SJCRH30 (cell line): ENCODE measurements at places on chromosomes 4 and X. TPM values are rescaled to one million over a fixed set of nuclear protein-coding genes. Genes with fewer than 3 reads are reported as not detected.

SORBS2 gene
- not detected in 2 replicates for total RNA-seq

DNA sequence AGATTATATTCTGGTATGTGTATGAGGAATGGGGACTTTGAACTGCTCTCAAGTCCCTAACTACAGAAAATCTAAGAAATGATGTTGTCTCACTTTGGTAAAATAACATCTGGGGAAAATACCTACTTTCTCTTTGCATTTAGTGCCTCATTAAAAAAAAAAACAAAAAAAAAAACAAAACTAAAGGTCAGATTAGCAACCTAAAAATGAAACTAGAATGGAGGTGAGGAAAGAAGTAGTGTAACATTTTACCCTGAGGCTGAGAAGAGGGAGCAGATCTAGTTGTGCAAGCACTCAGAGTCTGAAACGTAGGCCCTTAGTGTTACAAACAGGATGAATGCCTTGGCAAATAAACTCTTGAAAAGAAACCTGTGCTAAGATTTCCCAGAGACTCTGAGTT is 56.0 kb downstream of the VGLL1 start:
- H3K4me1 ChIP-seq: no peaks in the 10 kb centered on the region
- no peak overlapping the region for H3K27ac ChIP-seq
- H3K36me3 ChIP-seq: no peaks in the 10 kb centered on the region
- no peak for DNase-seq

- no peak overlapping the region for H3K27ac ChIP-seq
- no peak overlapping the region for H3K4me3 ChIP-seq
- no peaks in the 10 kb centered on the region for H3K4me1 ChIP-seq
- H3K36me3 ChIP-seq: no peaks in the 10 kb centered on the region
- no peak for DNase-seq
- H3K27me3 ChIP-seq: no peaks in the 10 kb centered on the region
These were observed 14.1 kb upstream of the SEC24D start for GRCh38 chr4:118849867-118850487.

GRCh38 chrX:132836471-132836870 is 122.0 kb downstream of the HS6ST2 start:
- no peaks in the 10 kb centered on the region for H3K36me3 ChIP-seq
- H3K4me3 ChIP-seq: no peak overlapping the region
- DNase-seq: peak; percentile 50
- H3K4me1 ChIP-seq: peaks cover 51% of the 10 kb centered on the region

- no peaks in the 10 kb centered on the region for H3K4me1 ChIP-seq
- no peak overlapping the region for H3K4me3 ChIP-seq
- no peaks in the 10 kb centered on the region for H3K36me3 ChIP-seq
- no peak overlapping the region for H3K27ac ChIP-seq
These were observed 5.9 kb downstream of the NSUN7 start for GRCh38 chr4:40755616-40756015.

GRCh38 chr4:24054910-24055309 is 165.1 kb upstream of the PPARGC1A start:
- no peak for DNase-seq
- H3K27ac ChIP-seq: no peak overlapping the region
- H3K4me3 ChIP-seq: no peak overlapping the region
- no peaks in the 10 kb centered on the region for H3K4me1 ChIP-seq
- no peaks in the 10 kb centered on the region for H3K36me3 ChIP-seq
- H3K27me3 ChIP-seq: no peaks in the 10 kb centered on the region

DNA sequence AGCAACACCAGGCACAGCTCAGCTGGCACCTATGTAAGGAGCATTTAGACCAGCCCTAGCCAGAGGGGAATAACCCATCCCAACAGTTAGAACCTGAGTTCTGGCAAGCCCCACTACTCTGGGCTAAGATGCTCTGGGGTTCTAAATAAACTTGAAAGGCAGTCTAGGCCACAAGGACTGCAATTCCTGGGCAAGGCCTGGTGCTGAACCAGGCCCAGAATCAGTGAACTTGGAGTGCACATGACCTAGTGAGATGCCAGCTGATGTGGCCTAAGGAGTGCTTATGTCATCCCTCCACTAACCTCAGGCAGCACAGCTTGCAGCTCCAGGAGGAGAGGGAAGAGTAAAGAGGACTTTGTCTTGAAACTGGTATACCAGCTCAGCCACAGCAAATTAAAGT is 7.6 kb upstream of the PRRG3 start:
- no peak for DNase-seq
- no peaks in the 10 kb centered on the region for H3K27me3 ChIP-seq
- no peak overlapping the region for H3K4me3 ChIP-seq
- H3K36me3 ChIP-seq: no peaks in the 10 kb centered on the region

- no peaks in the 10 kb centered on the region for H3K27me3 ChIP-seq
- no peak overlapping the region for H3K4me3 ChIP-seq
- DNase-seq: no peak
- no peaks in the 10 kb centered on the region for H3K4me1 ChIP-seq
These were observed 19.7 kb downstream of the OCRL start for GRCh38 chrX:129559783-129560182.

DNA sequence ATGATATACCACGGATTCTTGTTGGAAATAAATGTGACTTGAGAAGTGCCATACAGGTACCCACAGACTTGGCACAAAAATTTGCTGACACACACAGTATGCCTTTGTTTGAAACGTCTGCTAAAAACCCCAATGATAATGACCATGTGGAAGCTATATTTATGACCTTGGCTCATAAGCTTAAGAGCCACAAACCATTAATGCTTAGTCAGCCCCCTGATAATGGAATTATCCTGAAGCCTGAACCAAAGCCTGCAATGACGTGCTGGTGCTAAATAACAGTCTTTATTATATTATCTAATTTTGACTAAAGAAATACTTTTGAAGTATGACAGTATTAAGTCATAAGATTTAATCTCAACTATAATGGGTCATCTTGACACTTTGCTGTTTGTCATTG is 18.9 kb downstream of the RAB33B start:
- no peaks in the 10 kb centered on the region for H3K27me3 ChIP-seq
- no peak overlapping the region for H3K4me3 ChIP-seq
- no peak for DNase-seq
- H3K4me1 ChIP-seq: no peaks in the 10 kb centered on the region
- peaks cover 11% of the 10 kb centered on the region for H3K36me3 ChIP-seq
- no peak overlapping the region for H3K27ac ChIP-seq

- no peaks in the 10 kb centered on the region for H3K36me3 ChIP-seq
- no peak overlapping the region for H3K27ac ChIP-seq
- DNase-seq: no peak
These were observed 188.0 kb upstream of the HDX start for GRCh38 chrX:84690228-84690627.

GRCh38 chrX:120625371-120625770 is 4.5 kb downstream of the C1GALT1C1 start:
- DNase-seq: no peak
- H3K27ac ChIP-seq: no peak overlapping the region
- H3K27me3 ChIP-seq: no peaks in the 10 kb centered on the region
- H3K4me3 ChIP-seq: no peak overlapping the region
- H3K36me3 ChIP-seq: no peaks in the 10 kb centered on the region
